MM.1S (cell line): ENCODE measurements at places on chromosomes 2 and 18.

DNA sequence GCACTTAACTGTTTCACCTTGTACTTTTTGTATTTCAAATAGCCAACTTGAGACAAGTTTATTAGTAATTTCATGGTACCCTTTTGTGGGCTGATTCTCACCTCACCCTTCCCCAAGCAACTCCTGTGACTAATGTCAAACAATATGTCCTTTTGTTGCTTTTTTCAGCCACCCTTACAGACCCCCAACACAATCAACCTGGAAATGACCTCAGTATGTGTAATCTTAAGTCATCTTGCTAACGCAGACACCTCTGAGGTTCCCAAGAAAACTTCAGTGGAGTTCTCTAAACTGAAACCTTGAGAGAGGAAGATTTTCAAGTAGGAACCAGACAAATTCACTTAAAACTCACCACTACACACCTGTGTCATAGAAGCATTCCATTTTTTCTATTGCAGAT is 69.5 kb downstream of the KYNU start:
- no peak for DNase-seq

DNA sequence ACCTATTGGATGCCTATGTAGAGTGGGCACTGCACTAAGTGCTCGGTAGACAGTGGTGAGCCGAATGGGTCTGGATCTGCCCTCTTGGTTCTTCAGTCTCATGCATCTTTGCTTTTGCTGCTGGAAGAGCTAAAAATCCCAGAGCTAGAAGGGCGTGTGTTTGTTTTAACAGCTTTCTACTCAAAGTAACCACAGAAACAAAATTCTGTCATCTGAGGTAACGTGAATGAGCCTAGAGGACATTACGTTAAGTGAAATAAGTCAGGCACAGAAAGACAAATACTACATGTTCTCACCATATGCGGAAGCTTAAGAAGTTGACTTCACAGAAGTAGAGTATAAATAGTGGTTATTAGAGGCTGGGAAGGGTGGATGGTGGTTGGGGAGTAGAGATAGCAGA is 119.8 kb downstream of the PLB1 start:
- DNase-seq = no peak

DNA sequence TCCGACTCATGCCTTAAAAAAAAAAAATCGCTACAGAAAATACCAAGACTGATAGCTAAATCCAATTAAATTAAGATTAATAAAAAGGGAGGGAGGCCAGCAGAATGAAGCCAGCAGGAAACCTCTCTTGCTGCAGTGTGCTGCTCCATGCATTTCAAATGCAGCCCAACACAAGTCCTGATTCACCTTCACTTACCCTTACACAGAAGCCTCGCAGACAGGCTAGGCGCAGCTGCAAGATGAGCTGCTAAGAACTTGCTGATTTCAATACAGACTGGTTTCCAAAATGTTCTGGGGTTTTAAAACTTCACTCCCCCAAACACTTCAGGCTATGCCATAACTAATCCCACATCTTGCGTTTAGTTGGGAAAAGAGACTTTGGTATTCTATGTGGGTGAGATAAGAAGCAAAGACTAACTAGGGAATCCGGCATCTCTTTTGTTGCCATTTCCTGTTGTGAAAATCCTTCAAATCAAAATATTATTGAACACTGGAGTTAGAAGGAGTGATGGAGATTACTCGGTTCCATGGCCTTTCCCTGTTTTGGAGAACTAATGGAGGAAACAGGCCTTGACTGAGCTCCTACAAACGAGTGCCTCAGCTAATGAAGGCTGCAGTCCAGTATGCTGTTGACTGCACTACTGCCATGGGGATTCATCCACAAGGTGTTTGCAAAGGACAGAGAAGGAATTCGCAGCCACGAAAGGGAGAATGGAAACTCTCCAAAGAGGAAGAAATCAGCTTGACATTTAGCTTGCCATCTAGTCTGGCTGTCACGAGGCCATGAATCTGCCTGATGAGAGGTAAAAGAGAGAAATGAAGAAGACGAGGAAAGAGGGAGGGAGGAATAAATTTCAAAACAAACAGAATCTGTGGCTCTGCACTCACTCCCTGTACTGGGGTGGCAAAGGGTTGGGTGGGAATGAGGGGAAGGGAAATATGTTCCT is 67.3 kb downstream of the CLHC1 start:
- no peak for DNase-seq

DNA sequence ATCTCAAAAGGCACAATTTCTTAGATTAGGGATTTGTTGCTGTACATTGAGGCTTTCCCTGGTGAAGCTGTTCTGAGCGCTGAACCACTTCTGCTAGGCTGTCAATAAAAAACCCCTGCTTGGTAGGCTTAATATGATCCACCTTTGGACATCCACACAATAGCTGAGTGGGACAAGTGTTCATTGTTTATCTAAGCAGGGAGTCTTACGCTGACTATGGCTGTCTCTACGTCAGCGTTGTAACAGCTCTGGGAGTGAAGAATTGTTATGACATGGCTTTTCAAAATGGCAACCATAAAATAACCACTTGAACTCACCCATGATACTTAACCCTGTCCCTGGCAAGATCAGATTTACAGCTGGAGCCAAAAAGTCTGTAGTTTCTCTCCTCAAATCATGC is 111.5 kb upstream of the SULT1C3 start:
- DNase-seq = no peak

DNA sequence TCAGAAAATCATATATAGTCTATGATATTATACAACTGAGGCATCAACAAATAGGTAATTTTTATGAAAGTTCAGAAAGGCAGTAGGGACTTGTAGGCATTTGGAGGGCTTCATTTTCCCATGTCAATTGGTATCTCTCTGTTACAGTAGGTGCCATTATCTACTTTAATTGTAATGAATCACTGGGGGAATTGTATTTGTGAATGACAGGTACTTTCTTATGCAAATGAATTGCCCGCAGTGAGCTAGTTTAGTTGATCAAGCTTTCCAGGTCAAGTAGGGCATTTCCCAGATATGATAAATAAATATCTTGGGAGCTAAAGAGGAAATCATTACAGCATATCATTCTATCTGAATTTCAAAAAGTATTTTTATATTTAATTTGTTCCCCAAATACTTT is 1116.3 kb downstream of the DPP10 start:
- DNase-seq = no peak

DNA sequence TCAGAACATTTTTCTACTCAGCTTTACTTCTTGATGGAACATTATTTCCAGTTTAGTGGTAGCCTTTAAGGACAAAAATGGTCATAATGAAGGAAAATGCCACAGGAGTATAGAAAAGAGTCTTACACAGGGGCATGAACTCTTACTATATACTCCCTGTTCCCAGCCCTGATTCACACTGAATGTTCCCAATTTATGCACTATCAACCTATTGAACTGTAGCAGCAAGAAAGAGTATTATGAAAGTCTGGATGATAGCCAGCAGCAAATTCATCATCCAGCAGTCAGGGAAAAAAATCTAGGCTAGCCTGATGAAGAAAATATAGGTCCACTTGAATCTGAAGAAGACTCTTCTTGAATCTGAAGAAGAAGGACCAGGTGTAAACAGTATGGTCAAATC is 1170.3 kb upstream of the CHAC2 start:
- DNase-seq = no peak

GRCh38 chr2:20516646-20517341 is 69.9 kb downstream of the RHOB start:
- DNase-seq = no peak
